ENCODE measurements at places on chromosomes 12 and 14.

DNA sequence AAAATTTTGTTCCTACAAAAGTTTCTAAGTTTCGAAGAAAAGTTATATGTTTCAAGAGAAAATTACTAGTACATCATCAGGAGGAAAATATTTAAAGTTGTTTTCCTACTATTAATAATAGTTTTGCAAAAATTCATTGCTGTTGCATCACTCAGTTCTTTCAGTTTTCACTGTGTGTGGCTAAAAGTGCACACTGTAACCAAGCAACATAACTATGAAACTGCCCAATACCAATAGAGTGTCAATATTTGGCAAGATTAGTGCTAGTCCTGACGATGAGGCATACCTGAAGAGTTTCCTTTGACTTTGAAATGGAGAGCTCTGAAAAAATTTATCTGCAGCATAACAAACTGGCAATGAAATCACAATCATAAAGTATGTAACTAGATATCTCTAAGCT, 194.3 kb downstream of the CPNE8 start:
- no peak for ATAC-seq

- ATAC-seq: no peak
Observed at GRCh38 chr14:20848955-20849570, 42.1 kb upstream of the RNASE3 start.

- ATAC-seq: no peak
Observed at GRCh38 chr14:53062856-53063255, 90.3 kb downstream of the DDHD1 start.

- no peak for ATAC-seq
Observed at GRCh38 chr12:116977465-116978380, 67.0 kb downstream of the FBXW8 start.

DNA sequence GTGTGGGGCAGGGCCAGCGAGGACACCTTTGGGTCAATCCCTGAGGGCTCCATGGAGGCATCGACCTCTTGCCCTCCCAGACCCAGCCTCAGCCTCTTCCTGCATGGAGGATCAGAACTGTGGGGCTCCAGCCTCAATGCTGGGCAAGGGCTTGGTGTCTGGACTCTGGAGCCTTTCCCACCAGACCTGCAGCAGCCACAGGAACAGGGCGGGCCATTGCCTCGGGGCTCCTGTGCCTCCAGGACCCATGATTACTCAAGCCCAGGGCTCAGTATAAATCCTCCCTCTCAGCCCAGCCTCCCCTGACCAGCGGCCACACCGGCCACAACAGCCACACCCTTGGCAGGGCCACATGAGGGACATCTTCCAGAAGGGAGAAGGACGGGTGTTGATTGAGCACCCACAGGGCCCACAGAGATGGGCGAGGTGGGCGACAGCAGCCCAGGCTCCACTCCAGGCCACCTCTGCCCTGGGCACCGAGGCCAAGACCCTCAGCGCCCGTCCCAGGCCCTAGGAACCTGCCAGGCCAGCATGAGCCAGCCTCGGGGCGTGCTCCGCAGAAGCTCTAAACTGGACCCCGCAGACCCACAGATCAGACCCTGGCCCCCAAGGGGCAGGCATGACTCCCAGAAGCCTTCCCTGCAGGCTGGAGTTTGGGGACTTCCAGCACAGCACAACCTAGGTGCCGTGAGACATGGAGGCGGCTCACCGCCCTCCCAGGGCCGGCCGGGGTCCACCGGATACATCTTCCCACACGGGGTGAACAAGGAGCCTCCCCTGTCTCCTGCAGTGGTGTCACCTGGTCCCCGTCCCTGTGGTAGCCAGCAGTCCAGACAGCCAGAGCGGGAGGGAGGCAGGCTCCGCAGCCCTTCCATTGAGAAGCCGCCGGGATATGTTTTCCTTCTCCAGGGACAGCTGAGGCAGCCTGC, 25.1 kb downstream of the NCOR2 start:
- peak; percentile 2 for ATAC-seq

DNA sequence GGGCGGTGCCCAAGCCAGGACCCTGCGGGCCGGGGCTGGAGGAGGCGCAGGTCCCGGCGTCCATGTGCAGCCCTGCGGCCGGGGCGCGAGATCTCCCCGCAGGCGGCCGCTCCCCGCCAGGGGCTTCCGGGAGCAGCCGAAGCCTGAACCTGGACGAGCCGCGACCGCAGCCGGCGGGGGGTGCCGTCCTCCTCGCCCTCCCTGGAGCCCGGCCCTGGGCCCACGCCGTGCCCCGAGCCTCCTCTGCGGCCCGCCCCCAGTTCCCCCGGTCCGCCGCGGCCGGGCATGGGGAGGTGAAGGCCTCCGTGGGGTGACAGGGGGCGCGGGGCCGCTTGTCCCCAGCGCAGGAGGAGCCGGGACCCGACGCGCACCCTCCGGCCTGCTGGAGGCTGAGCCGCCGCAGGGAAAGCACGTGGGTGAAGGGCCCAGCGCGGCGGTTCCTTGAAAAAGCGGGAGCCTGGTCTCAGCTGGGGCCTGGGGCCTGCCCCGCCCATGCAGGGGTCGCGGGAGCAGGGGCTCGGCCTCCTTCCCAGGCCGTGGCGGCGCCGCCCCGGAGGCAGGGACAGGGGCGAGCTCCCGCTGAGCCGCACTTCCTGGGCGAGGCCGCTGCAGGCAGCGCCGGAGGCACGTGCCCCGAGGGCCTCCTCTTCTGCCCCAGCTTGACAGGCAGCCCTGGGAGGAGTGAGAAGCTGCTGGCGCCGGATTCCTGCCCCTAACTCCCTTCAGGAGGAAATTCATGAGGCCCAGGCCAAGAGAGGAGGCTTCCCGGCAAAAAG, 55.6 kb upstream of the PPP2R5C start:
- ATAC-seq: no peak

DNA sequence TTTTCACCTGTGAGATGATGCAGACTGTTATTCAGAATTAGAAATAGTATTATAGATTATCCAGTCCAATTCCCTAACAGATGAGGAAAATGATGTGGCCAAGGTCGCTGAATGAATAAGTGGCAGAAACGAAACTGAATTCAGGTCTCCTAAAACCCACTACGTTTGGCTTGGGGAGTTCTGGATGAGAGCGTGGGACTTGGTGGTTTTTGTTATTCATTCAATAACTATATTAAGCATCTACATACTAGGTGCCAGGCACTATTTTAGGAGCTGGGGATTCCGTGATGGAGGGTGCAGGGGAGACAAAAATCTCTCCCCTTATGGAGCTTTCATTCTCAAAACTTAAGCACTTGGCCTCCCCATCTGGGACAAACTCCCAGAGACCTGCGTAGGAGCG, 813 bp upstream of the CCDC184 start:
- ATAC-seq: no peak

- no peak for ATAC-seq
Observed at GRCh38 chr14:31357279-31357678, 63.1 kb downstream of the HEATR5A start.
